ENCODE measurements at places on chromosomes 1 and 21.

GRCh38 chr1:61436491-61437120 is 288.3 kb downstream of the TM2D1 start:
- DNase-seq = no peak

DNA sequence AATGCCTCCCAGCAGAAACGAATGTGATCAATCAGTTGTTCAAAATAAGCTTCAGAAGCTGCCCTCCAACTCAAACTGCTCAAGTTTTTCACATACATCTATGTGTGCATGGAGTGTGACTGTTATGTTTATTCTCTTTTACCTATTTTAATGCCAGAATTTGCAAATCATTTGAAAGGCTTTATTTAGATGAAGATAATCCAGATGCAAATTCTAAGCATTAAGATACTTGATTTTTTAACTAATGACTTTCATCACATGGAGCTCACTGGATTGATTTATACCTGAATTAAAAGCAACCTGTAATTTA is 69.5 kb downstream of the PLD5 start:
- no peak for DNase-seq

- no peak for DNase-seq
Observed at GRCh38 chr1:236066054-236066453, 1.2 kb upstream of the NID1 start.

DNA sequence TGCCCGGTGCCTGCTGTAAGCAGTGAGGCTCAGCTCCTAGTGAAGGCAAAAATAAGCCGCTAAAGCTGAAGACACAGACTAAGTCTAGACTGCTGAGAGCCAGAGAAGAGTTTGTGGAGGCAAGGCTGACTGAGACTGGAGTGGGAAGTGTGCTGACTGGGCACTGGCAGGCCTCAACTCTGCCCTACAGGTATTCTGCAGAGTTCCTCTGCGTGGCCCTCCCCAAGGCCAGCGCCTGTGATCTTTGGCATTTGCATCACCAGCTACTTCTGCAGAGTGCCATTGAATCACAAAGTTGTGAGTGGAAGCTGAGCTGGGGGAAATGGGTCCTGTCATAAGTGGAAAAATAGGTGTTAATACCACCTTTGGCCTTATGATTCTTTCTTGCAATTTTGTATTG is 905.7 kb downstream of the PLA2G4A start:
- no peak for DNase-seq

DNA sequence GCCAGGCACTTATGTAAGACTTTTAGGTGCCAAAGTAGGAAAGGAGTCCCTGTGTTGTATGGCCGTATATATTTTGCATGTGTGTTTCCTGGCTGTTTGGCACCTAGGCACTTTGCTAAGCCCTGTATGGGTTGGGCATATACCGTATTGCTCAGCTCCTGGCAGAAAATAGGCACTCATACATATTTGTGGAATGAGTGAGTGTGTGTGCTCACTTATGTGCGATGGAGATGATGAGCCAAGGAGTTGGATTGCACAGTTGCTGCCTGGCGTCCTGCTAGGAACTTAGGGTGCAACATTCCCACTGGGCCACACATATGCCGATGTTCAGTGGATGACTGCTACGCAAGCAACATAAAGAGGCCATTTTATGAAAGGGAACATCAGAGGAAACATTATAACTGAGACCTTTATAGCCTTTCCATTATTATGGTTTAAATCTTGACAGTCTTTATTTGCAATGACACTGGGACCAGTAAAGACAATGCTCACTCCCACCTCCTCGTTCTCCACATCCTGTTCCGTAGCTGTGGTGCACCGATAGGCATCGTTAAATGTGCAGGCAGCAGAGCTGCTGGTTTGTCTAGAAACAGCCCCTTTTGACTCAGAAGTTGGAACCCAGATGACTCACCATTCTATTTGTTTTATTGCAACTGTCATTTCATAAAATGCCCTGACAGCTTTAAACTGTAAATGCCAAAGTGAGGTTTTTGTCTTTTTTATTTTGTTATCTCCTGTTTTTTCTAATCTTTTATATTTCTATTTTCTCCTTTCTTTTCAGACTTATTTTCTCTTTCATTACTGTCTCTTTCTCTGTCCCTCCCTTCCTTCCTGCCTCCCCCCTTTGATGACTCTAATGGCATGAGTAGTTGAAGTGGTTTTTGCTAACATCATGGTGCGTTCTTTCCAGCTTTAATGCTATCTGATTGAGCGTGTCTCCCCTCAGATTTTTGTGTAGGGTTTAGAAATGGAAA is 36.1 kb downstream of the PEX14 start:
- DNase-seq = peak; percentile 87

DNA sequence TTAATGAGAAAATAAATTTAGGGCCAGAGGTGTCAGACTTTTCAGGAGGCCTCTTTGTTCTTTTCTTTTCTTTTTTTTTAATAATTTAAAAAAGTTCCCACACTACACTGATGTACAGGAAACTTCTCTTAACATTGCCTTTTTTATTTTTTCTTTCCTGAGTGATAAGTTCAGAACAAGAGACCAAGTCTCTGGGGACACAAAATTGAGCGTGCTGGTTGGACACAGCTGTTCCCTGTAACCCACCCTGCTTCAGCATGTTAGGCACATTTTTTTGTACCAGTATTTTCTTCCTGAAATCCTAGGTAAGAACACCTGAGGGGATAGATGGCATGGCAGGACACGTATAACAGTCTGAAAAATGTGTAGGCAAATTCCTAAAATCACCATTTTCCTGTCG is 50.1 kb downstream of the PBX1 start:
- no peak for DNase-seq

- no peak for DNase-seq
Observed at GRCh38 chr1:82099170-82099569, 298.4 kb downstream of the ADGRL2 start.
